ENCODE measurements at places on chromosomes 1 and 21.

DNA sequence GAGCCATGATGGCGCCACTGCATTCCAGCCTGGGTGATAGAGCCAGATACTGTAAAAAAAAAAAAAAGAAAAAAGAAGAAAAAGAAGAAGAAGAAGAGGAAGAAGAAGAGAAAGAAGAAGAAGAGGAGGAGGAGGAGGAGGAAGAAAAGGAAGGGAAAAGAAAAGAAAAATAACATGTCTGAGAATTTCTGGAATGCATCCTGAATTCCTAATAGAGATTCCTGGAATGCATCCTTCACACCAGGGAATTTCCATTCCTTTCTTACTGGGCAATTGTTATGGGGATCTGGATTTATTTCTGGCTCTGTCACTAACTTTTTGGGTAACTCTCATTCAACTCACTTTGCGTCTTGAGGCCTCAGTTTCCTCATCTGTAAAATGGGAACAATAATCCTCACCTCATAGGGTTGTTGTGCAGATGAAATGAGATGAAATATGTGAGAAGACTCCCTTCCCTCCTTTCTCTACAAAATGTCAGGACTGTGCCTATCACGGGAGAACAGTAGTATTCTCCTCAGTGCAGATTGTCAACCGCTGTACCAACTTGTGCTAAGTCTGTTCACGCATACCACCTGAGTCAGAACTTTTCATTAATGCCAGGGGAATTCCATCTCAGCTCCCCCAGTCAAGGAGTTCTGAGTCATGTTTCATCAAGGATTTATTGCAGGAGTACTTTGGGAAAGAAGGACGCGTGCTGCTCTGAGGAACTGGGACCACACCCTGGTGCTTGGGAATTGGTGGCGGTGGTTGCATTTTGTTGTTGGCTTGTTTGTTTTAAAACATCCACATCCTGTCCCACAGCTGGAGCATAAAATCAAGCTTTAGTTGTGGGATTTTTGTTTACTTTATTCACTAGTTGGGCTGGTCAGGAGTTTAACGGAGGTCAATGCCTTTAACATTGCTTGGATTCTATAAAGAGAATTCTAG is 42.4 kb upstream of the ROR1 start:
- no peak for DNase-seq

DNA sequence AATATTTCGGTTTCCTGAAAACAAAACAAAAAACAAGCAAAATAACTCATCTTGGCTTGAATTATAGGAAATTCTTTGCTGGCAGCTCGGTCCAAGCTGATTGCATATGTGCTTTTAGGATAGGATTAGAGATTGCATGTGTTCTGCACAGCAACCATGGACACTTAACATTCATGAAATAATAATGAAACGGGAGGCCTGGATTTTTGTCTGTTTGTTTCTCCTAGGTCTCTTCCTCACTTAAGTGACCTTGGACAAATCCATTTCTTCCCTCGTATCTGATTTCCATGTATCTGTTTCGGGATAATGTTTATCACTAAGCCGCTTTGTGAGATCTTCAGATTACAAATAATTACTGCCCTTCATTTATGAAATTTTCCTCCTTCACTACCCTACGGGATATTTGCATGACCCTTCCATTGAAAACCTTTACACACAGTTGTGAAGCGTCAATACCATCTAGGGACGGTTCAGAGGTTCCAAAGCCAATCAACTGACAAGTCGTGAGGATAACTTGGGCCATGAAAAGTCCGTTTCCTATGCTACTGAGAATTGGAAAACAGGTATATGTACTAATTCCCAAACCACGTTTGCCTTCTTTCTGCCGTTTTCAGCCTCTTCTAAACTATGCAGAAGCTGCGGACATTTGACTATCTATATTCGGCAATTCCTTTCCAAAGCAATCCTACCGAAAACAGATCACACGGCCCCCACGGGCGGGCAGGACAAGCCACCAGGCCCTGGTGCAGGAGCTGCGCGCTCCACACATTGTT is 1.3 kb upstream of the H3-3A start:
- no peak for DNase-seq

DNA sequence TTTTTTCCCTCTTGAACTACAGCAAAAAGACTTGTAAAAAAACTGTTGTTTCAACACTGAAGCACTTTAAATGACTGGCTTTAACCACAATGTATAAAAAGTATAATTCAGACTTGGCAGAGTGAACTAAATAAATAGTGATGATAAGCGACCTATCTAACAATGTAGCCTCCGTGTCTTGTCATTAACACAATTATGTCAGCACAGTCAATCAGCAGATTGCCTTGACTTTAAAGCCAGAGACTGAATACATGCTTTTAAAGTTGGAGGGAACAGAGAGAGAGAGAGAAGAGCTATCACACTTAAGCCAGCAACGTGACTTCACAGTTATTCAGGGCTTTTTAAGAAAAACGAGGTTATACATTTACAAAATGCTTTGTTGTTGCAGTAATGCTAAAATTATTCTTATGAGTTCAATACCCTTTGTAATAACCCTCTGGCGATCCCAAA is 378.1 kb downstream of the LMO4 start:
- DNase-seq, result no peak

DNA sequence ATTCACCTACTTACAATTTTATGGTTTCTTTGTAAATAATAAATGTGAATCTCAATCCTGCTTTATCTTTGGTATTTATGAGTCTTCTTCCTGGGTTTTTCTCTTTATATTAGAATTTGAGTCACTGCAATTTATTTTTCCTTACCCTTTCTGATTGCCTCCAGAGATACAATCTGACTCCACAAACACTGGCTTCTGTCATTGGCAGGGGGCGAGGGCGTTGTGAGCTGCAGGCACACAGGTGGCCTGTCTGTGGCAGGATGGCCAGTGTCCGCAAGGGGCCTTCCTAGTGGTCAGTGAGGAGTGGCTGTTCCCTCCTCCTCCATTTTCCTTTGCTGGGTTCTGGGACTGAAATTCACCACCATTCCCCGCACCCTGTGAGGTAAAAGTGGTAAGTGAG is 2.0 kb upstream of the MTARC1 start:
- DNase-seq, result no peak

- DNase-seq, result no peak
Measured at GRCh38 chr1:232473324-232473723, 156.6 kb downstream of the SIPA1L2 start.

GRCh38 chr1:115906627-115907026 is 65.7 kb upstream of the NHLH2 start:
- DNase-seq, result no peak

DNA sequence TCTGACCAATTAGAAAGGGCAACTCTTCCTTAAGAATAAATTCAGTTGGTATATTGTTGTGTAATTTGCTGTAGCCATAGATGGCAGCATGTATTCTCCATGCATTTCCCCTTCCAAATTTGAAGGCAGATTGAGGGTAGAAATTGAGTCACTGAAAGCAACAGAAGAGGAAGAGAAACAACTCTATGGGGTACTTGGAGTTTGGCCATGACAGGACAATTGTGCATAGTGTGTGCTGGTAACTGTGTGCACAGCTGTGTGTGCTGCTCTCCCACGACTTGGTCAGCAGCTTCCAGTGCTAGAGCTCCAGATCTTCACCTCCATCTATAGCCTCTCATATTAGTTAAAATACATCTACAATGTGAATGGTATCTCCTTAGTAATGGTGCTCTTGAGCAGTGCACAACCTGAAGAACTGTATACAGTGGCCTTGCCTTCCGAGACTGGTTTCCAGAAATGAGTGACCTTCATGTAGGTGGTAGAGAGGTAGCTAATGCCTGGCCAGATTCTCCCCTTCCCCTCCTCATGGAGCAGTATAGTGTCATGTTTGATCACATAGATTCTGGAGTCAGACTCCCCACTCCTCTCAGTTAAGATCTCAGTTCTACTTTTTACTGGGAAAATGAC is 882 bp upstream of the FCAMR start:
- no peak for DNase-seq

DNA sequence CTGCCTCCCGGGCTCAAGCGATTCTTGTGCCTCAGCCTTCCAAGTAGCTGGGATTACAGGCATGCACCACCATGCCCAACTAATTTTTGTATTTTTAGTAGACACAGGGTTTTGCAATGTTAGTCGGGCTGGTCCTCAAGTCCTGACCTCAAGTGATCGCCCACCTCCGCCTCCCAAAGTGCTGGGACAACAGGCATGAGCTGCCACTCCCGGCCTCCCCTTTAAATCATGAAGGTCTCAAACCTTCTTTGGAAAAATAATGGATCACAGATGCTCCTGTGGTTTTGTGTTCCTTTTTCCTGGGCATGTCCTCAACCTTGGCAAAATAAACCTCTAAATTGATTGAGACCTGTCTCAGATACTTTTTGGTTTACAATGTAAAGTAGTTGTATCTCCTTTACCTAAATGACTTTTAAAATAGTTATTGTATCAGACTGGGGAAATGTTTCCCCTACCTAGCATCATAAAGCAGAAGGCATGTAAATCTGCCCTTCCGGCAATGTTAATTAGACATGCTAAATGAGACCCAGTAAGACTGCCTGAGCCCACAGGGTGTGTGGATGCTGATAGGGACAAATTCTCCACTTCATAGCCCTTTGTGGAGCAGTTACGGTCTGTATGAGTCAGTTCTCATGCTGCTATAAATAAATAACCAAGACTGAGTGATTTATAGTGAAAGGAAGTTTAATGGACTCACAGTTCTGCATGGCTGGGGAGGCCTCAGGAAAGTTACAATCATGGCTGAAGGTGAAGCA is 27.8 kb downstream of the CBR1 start:
- DNase-seq, result no peak

- DNase-seq, result peak; percentile 10
Measured at GRCh38 chr1:31736675-31737074, 27.5 kb downstream of the ADGRB2 start.

DNA sequence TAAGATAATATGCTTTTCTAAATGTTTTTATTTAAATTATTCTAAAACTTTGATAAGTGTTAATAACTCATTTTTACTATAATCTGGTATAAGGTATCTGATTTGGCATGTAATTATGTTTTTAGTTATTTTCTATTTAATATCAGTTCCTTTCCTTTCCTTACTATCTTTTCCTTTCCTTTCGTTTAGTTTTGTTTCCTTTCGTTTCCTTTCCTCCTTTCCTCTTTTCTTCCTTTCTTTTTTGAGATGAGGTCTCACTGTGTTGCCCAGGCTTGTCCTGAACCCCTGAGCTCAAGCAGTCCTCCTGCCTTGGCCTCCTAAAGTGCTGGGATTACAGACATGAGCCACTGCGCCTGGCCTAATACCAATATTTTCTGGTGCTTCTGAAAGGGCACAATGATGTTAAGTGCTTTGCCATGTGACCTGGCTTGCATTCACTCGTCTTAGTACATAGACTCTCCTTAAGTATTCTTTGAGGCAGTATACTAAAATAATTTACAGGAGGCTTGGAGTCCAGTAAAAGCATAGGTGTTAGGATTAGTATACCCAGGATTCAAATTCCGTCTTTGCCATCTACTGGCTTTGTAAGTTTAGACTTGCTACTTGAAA is 18.7 kb downstream of the MIER1 start:
- DNase-seq, result no peak

DNA sequence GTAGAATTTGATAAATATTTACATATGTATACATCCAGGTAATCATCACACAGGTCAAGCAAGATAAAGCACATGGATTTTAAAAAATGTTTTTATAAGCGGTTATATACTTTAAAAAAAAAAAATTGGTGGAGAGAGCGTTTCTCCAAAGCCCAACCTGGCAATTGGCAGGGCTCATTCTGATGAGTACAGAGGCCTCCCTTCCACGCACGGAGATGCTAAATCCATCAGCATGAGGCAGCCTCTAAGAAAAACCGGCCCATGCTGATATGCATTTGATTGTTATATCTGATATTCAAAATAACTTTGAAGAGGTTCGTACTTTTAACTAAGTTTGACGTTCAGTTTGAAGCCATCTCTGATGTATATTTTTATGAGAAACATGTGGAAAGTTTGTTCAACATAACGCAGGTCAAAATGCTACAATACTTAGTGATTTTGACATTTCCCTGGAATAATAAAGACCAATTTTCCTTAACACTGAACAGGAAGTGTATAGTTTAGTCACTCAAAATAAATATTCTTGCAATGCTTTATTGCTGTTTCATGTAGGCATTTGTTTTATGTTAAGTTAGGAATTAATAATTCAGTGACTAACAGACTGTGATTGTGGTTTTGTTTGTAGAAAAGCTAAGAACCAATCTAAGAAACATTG is 151.7 kb downstream of the NR5A2 start:
- DNase-seq, result no peak

DNA sequence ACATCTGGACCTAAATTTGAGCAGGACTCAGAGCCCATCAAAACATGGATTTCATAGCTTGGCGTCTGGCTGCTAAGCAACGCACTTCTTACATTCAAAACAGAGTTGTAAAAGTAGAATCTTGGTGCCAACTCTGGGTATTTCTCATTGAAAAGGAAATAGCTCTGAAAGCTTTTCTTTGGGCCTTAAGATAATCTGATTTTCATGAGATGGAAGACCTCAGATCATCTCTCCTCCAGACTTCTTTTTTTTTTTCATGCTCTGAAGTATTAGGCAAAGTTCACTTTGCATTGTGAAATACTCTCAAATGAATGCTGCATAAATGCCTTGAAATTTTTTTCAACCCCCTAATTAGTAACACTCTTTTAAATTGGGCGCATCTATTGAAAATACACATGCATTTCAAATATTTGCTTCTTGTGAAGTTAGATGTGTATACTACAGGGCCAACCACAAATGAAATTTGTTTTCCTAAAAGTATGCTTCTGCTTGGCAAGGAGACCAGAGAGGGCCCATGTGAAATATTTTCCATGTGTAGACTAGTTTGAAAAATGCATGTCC is 4.2 kb downstream of the ADAMTS5 start:
- DNase-seq, result no peak

DNA sequence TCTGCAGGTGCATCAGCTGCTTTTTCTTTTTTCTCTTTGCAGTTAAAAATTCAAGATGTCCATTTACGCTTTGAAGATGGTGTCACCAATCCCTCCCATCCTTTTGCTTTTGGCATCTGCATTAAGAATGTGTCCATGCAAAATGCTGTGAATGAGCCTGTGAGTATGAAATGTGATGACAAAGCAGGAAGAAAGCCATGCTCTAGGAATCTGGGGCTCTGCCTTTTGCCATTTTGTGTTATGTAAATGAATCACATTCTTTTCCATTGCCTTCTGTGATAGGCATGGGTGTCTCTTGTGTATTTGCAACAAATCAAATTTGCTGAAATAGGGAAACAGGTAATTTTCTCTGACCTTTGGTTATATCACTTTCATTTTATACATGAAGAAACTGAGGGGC is 19.4 kb downstream of the VPS13D start:
- DNase-seq, result no peak

DNA sequence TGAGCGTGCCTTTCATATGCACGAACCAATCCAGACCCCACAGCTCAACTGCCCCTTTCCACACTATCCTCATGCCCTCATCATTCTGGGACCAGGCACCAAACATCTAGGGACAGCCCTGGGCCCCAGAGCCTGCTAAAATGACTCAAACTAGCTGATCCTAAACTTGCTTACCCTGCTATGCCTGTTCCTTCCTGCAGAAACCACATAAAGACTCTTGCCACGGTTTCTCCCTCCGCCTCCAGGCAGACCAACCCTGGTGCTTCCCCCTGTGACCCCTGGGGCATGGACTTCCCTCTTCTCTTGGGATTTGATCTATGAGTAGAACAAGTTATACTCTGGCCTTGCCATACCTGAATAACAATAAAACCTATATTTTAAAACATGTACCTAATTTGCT is 138.0 kb upstream of the CD34 start:
- DNase-seq, result no peak

- DNase-seq, result no peak
Measured at GRCh38 chr21:41783476-41784180, 16.8 kb upstream of the RIPK4 start.

- peak; percentile 44 for DNase-seq
Measured at GRCh38 chr1:212699625-212700222, at the start of gene BATF3. Gene BATF3, minus strand, starts transcription at chr1:212699840. Its CDS starts 78 bp downstream, at chr1:212699762.

- no peak for DNase-seq
Measured at GRCh38 chr1:95233319-95233736, 682 bp upstream of the RWDD3 start.

GRCh38 chr1:164233149-164233548 is 325.8 kb upstream of the PBX1 start:
- DNase-seq, result no peak

Data from stimulated activated CD4-positive, alpha-beta T cell treated with anti-CD3 and anti-CD28 coated beads, Interleukin-4, amount 100 ng/mL, for 24 hours (primary cell).